ENCODE measurements at places on chromosomes 1 and 21.
A peak's percentile ranks its signal among the peaks of the same experiment; 100 is the strongest.

DNA sequence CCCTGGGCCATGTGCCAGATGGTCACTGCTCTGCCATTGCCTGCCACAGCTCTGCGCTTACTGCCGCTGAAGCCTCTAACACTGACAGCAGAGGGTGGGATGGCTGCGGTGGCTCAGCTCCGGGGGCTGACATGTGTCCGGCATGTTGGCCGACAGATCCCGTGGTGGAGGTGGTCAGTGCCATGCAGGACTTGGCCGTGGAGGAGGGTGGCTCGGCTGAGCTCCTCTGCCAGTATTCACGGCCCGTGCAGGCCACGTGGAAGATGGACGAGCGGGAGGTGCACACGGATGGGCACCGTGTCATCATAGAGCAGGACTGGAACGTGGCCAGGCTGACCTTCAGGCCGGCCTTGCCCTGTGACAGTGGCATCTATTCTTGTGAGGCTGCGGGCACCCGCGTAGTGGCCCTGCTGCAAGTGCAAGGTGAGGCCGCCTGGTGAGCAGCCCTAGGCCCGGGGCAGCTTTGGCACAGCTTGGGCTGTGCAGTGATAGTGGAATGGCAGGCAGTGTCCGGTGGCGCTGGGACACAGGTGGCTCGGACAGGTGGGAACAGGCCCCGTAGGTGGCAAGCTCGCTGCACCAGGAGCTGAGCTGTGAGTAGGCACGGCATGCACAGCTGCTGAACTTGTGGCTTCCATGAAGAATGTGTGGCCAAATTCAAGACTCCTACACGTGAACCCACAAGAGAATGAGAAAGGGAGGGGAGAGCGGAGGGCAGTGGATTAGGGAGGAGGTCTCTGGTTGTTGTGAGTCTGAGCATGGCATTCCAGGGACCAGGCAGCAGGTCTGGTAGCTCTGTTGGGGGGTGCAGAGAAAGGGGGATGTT, 91.8 kb downstream of the TRIM11 start:
- DNase-seq: no peak

DNA sequence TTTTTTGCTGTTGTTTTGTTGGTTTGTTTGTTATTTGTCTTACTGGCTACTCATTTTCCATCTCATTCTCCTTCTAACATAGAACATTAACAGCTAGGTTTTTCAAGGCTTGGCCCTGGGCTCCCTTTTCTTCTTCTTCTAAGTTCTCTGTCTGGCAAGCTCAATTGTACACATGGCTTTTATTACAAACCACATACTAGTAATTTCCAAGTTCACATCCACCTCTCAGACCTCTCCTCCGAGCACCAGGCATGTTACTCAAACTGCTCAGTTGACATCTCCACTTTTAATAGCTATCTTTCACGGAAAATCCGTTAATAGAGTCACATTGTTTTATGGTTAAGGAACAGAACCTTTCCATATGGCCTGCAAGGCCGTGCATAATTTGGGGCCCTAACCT, 736.9 kb upstream of the ADAMTS5 start:
- DNase-seq: no peak

GRCh38 chr1:226063977-226064815, 1.7 kb downstream of the H3-3A start:
- DNase-seq: no peak

- no peak for DNase-seq
These were observed 71.2 kb downstream of the LHX4 start for GRCh38 chr1:180301135-180301742.

GRCh38 chr1:923131-923990, at the start of gene SAMD11:
Gene SAMD11, plus strand, starts transcription at chr1:923923. Its CDS starts 509 bp downstream, at chr1:924432.
- peak; percentile 34 for DNase-seq

DNA sequence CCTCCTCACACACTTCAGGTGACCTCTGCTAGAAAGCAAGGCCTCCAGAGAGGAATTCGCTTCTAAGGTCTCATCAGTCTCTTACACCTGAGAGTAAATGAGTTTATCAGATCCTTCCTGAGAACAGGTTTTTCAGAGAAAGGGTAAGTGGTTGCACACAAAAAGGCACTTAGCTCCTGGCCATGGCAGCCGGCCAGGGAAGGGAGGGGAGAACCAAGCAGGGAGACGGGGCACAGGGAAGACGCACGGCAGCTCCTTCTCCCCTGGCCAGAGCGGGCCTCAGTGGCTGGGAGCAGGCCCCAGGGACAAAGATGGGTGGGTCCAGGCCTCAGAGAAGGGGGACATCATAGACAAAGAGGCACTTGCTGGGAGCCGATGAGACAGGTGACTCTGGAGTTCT, 3.6 kb upstream of the TNNT2 start:
- DNase-seq: no peak

- DNase-seq: no peak
These were observed 50.4 kb upstream of the DAB1 start for GRCh38 chr1:57474137-57474750.

DNA sequence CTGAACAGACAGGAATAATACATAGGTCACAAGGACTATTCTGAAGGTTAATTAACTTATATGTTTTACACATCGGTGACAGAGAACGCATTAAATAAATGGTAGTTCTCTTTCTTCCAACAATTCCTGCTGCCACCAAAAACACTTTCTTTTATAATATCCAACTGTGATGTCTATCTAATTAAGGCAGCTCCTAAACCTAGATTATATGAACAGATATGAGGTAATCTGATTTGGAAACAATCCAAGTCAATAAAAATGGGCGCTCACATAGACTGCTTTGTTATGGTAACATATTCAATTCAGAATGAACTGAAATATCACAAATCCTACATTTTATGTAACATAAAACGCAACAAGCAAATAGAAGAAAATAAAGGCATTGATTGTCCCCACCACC, 16.0 kb downstream of the CYYR1 start:
- DNase-seq: no peak

DNA sequence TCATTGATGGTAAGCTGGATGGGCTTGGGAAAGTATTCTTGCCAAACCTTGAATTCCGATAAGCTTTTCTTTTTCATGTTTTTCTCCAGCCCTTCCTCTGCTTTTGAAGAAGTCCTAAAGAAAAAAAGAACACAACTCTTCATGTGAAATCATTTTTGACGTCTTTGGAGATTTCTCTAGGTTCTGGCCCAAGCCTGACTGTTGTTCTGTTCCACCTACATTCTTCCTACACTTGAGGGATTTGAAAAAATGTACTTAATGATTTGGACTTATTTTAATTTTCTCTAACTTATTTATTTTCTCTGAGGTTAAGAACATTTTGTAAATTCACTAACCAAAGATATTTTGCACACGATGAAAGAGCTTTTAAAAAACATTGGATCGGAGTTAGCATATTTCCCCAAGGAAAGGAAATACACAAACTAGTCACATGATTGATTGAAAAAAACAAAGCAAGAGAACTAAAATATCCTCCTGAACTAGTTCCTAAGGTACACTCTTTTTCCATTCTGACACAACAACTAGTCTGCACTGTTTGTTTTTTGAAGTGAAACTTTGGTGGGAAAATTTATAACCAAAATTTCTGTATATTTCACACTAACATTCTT, 82.3 kb downstream of the LTN1 start:
- no peak for DNase-seq

GRCh38 chr1:162720996-162721395, 69.5 kb upstream of the HSD17B7 start:
- DNase-seq: no peak

- no peak for DNase-seq
These were observed 100.0 kb downstream of the CLEC20A start for GRCh38 chr1:178396789-178397188.

DNA sequence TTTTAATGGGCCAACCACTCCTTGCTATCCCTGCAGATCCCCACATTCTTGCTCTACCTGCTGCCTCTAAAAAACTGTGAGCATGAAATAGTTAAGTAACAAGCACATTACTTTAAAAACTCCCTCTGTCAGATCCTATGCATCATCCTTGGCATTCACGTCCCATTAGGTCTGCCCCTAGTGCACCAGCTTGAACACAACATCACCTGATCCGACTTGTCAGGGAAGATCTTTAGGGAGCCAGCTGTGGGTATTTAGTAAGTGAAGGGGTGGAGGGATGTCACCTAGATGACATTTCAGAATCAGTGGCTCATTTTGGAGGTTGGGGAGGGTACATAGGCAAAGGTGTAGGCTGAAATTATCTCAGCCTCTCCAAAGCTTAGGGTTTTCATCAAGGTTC, 33.5 kb downstream of the RXRG start:
- DNase-seq: no peak

GRCh38 chr1:211548321-211549091, 30.5 kb downstream of the SLC30A1 start:
- DNase-seq: peak; percentile 11

GRCh38 chr1:3058263-3059030, 10.6 kb upstream of the PRDM16 start:
- DNase-seq: no peak

- no peak for DNase-seq
These were observed 14.6 kb upstream of the PTBP2 start for GRCh38 chr1:96707023-96707422.

- DNase-seq: no peak
These were observed 339 bp downstream of the LHX4 start for GRCh38 chr1:180230416-180230790.

GRCh38 chr21:37555672-37556261, 189.2 kb downstream of the DYRK1A start:
- no peak for DNase-seq

DNA sequence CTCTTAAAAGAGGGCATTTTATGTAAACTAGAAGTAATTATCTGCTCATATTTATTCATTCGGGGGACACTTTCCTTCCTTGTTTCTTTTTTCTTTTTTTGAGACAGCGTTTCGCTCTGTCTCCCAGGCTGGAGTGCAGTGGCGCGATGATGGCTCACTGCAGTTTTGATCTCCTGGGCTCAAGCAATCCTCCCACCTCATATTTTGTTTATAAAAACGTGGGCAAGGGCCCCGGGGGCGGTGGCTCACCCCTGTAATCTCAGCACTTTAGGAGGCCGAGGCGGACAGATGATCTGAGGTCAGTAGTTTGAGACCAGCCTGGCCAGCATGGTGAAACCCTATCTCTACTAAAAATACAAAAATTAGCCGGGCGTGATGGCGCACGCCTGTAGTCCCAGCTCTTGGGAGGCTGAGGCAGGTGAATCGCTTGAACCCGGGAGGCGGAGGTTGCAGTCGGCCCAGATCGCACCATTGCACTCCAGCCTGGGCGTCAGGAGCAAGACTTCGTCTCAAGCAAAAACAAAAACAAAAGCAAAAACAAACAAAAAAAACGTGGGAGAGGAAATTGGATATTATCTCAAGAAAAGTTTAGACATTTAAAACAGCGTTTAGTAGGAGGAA, 926 bp upstream of the DFFA start:
- no peak for DNase-seq

- no peak for DNase-seq
These were observed 57.3 kb upstream of the CCDC190 start for GRCh38 chr1:162918151-162918754.

GRCh38 chr1:20829531-20829930, 42.4 kb upstream of the HP1BP3 start:
- DNase-seq: no peak

DNA sequence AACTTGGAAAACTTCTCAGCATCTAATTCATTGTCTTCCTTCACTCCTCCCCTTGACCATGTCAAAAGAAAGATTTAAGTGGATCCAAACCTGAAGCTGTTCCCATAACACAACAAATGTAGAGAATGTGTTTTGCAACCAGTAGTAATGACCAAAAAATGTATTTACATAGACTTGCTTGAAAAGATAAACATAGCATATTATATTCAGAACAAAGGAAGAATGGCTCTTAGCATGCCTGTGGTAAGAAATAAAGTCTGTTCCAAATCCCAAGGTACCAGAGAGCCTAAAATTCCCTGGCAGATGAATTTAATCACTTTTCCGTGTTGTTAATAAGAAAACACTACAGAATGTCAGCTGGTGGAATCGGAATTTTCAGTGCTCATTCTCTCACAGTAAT, 36.8 kb downstream of the FMO3 start:
- no peak for DNase-seq

DNA sequence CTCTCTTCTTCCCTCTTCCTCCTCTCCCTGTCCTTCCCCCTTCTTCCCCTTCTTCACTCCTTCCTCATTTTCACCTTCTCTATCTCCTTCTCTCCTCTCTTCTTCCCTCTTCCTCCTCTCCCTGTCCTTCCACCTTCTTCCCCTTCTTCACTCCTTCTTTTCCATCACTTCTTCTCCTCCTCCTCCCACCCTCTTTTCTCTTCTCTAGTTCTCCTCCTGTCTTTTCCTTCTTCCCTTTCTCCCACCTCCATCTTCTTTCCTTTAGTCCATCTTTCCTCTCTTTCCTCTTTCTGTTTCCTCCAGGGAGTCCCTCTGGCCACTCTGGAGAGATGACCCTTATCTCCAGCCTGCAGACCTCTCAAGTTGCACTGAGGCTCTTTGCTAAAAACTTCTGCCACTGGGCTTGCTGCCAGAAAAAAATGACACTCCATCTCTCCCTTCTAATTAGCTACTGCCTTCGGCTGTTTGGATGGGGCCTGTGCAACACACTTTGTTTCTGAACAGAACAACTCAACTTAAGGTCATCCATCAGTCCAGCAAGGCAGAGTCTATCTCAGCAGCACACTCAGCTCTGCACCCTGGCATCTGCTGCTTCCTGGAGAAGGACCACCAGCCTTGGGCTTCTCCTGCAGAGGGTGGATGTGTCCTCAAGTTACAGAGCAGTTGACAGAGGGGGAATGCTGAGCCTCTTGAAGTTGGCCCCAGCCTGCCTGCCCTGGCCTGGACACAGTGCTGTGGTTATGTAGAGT, 538.8 kb downstream of the MATN1 start:
- DNase-seq: no peak

- DNase-seq: no peak
These were observed 90.6 kb downstream of the ST3GAL3 start for GRCh38 chr1:43797891-43798290.

Data from activated T-cell treated with anti-CD3 and anti-CD28 coated beads for 24 hours (primary cell).